Large intestine (tissue), 12 donors: ENCODE measurements at places on chromosomes 1 and 21. TPM values are rescaled to one million over a fixed set of nuclear protein-coding genes. Genes with fewer than 3 reads are reported as not detected.
A peak's percentile ranks its signal among the peaks of the same experiment; 100 is the strongest.

DNA sequence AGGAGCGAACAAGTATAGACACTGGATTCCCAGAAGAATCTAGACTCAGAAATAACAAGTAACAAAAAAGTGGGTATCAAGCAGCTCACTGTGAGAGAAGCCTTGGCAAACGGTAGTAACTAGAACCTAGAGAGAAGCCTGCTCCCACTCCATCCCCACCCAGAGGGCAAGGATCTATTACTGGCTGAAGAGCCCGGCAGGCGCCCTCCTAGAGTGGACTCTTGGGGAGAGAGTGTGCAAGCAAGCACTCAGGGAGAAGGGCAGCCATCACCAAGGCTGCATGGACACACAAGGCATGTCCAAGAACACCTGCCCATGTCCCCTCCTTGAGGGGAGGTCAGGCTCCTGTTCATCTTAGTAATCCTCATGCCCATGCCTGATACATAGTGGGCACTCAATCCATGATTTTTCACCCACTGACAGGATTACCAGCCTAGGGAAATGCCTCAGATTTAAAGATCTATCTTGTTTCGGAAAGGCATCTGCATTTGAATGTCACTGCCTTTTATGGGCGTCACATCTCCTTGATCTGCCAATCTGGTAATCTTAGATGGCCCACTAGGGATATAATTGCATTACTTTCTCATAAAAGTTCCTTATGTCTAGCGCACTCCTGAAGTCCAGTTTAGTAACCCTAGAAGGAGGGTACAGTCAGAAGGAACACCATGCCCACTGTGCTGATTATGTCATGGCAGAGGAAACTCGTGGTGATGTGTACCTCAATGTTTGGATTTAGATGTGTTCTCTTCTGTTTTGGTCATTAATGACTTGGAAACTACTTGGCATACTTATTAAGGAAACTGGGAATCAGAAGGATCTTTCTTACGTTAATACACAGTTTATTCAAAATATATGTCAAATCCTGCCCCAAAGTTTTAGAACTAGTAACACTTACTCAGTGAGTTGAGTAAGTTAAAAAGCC, 14.4 kb downstream of the CNN3 start:
- no peak for DNase-seq

DNA sequence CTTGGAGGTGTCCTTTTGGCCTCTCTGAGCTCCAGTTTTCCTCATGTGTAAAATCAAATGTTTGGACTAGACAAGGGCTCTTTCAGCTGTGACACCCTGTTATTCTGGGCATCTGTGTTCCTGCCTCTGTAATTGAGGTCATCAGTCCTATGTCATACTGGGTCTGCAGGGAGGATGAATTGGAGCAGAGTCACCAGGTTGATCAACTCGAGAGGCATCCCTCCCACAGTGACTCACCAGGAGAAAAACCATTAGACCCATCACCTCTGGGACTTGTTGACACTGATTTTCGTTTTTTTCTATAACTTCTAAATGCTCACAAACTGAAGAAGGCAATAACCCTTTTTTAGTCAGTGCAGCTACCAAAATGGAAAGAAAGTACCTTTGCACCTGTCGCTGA, 82.2 kb downstream of the ST6GALNAC5 start:
- no peak for DNase-seq

- no peak for DNase-seq
Measured at GRCh38 chr1:52474807-52475206, 70.4 kb downstream of the PRPF38A start.

DNA sequence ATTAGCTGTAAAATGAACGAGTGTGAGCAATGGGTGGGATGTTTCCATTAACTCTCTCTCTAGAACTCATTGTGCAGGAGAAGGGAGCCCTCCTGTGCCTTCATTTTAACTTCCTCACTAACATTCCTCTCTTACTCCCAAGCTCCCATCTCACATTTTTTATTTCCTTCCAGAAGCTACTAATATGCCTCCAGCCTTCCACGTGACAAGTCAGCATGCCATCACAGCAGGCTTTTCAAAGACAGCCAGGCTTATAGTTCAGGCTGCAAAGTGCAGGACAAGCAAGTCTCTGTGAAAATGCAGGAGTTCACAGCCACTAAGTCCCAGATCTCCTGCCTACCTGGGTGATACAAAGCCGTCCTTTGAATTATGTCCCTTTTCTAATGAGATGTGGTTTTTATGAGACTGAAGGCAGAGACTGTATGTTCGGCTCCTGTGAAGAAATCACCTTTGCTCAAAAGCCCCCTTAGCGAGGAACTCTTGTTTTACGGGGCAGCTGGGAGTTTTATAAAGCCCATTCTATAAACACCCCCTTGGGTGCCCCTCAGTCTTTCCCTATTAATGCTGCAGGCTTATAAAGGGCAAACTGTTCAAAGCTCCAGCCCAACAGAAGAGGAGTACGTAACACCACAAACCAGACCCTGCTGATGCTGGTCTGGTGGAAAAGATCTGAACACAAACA, 14.8 kb upstream of the ANGPTL7 start:
- DNase-seq = no peak

DNA sequence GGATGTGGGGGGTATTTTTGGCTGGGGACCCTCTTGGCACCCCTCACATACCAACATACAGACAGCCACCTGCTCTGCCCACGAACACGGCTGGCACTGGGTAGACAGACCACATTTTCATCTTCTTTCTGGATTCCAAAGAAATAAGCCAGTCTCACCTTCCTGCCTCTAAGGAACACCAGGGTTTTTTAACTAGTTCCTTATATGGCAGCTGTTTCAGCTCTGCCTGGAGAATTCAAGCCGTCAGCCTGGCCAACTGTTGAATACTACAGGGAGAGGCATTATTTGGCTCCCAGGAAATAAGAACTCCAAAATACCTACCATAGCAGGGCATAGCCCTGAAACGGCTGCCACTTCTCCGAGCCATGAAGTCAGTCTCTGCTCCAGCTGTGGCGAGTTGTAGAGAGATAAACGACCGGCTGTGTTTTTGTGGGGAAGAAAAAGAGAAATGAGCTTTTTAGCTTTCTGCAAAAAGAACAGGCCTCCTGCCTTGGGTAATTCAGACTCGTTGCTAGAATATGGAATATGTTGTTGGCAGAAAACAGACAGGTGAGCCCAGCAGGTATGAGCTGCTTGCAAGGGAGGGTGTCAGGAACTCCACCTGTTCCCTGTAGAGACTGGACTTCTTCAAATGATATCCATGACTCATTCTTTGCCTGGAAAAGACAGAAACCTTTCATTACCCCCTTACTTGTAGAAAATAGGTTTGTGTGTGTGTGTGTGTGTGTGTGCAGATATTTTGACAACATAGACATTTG, 51.8 kb downstream of the MT1HL1 start:
- DNase-seq = no peak

DNA sequence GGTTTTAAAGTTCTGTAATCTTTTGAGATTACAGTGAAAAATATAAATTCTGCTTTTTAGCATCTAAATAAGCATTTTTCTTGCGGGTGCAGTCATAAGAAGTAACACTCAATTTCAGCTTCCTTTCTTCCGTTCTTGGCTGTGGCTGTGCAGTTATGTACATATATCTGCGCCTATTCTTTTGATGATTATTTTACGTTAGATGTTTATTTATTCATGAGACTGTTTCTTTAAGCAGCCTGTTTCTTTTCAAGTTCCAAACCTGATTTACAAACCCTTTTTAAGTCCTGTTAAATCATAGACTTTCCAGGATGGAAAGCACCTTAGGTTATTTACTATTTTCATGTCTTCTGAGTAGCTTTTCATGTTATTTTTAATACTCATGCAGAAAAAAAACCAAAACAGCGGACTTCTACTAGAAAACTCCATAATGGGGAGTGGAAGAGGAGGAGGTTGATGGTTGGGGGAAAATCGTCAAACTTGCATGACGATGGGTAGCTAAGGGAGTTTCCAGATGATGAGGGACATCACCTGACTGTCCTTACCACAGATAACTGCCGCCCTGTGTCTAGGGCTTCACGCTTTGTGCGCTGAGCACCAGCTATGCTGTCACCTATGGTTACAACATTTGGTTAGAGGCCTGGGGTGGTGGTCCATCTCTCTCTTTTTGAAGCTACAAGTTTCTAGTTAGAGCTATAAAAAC, 2.6 kb downstream of the PRDM2 start:
- no peak for DNase-seq

DNA sequence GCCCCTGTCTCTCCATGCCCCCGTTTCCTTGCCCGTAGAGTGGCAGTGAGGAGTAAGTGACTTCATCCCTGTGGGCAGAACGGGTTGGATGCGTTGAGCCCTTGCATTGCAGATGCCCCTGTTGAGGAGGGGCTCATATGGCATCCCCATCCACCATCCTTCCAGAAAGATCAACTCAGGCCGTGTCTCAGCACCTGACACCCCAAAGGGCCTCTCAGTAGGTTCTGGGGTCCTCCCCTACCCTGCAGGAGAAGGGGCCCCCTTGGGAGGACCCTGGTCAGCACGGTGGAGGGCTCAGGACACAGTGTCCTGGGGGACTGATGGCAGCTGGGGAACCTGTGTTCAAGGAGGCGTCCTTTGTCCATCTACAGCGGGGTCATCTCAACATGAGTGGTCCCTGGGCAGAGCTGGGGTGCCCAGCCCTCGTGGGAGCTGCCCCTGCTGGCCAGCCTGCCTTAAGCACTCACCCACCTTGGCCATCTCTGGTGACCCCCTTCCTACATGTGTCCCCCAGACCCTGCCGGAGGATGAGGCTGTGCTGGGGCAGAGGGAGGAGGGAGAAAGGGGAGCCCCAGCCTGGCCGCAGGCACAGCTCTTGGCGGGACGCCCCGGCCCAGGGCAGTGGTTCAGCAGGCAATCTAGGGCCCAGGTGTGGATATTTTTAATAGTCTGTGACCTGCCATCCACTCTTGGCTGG, 48.2 kb upstream of the ACTRT2 start:
- DNase-seq = no peak

- no peak for DNase-seq
Measured at GRCh38 chr1:110163591-110163990, 13.3 kb downstream of the SLC6A17 start.

GRCh38 chr21:34367320-34367935, 3.6 kb downstream of the KCNE2 start:
- peak; percentile 36 for DNase-seq

- no peak for DNase-seq
Measured at GRCh38 chr1:77642196-77642595, 40.3 kb downstream of the ZZZ3 start.

CLEC20A gene
- polyA plus RNA-seq = 0.09 TPM

PGLYRP4 gene
- polyA plus RNA-seq = 0.31 TPM

SYT14 gene
- polyA plus RNA-seq = 1.0 TPM

HMGN2 gene
- 671 TPM for polyA plus RNA-seq

FAM151A gene
- 2.8 TPM for polyA plus RNA-seq

UBL4B gene
- not detected for polyA plus RNA-seq

DNAJB4 gene
- polyA plus RNA-seq = 29.7 TPM

CD160 gene
- polyA plus RNA-seq = 2.6 TPM

SDE2 gene
- 16.7 TPM for polyA plus RNA-seq
